Fibroblast of skin of left quadriceps (primary cell): ENCODE measurements at places on chromosomes 1 and 21.

GRCh38 chr21:43355266-43355924 lies 71.5 kb downstream of the SIK1 start:
- DNase-seq = no peak

DNA sequence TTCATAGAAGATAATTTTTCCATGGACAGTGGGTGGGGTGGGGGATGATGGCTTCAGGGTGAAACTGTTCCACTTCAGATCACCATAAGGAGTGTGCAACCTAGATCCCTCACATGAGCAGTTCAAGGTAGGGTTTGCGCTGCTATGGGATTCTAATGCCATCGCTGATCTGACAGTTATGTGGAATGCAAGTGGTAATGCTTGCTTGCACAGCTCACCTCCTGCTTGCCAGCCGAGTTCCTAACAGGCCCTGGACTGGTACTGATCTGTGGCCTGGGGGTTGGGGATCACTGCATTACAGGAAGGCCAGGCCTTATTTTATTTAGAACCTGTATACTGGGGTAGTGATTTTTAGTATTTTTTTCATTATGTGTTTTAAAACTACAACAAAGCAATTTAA lies 22.0 kb downstream of the MAN1A2 start:
- DNase-seq = no peak

DNA sequence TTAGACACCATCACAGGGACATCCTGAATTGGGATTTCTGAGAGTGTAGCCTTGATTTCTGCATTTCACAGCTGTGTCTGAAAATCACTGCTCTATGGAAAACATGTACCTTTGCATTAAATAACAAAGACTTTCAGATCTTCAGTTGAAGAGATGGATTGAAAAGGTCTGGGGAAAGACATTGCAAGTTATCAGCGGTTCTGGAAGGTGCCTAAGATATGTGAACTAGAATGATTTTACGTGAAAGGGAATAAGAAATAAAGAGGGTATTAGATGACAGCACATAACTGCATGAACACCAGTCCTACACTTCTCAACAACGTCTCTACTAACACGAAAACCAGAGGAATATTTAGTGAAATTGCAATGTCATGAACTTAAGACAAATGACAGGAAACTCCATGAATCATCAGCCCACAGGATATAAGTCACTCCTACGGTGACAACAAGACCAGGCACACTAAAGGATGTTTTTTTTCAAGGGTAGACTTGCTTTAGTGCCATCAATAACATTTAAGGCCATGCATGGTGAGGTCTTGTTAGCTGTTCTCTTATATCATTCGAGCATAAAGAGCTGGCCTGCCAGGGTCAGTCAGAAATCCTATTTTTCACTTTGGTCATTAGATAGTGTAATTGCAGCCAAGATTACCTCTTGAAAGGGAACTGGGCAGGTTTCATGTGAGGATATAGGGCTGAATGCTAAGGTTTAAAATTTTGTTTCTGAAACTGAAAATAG lies 283.1 kb downstream of the GRIK1 start:
- peak; percentile 40 for DNase-seq

DNA sequence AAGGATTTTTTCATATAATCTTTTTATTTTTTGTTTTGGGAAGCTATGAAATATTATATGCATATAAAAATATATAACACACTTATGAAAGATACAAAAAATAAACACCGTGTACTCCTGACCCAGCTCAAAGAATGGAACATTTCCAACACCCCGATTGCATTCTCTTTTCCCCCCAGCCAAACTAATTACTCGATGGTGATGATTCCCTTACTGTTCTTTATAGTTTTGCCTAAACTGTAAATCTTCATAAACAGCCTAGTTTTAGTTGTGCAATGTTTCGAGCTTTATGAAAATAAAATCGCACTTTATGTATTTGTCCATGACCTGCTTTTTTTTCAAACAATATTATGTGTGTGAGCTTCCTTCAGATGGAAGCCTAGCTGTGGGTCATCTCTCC lies 352.0 kb upstream of the KAZN start:
- no peak for DNase-seq

- DNase-seq = no peak
Observed at GRCh38 chr1:236072001-236072400, 7.1 kb upstream of the NID1 start.
